ENCODE measurements at places on chromosomes 13 and 19. TPM values are rescaled to one million over a fixed set of nuclear protein-coding genes. Genes with fewer than 3 reads are reported as not detected.
A peak's percentile ranks its signal among the peaks of the same experiment; 100 is the strongest.

DNA sequence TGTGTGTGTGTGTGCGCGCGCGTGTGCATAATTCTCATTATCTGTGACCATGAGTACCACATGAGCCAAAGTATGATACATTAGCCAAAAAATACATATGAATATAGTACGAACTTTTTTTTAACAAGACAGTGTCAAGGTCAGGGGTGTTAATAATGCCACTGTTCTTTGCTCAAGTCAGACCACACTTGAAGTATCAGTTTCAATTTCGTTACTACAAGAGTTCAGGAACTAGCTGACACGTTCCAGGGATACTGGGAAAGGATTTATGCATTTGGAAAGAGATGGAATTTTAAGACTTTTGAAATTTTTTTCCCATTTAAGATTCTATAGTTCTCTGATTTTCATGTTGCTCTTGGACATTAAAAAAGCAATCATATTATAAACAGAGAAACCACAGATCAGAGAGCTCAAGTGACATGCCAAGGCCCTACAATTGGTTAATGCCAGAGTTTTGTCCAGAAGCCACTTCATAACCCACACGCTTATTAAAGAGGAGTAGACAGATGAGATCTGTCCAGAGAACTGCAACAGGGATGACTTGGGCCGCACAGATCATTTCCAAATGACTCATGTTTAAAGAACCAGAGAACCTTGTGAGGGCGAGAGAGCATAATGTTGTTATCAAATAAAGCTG lies 718.8 kb upstream of the SGCG start:
- DNase-seq: peak; percentile 0

DNAJC15 gene
- 70.5 TPM for polyA plus RNA-seq

DNA sequence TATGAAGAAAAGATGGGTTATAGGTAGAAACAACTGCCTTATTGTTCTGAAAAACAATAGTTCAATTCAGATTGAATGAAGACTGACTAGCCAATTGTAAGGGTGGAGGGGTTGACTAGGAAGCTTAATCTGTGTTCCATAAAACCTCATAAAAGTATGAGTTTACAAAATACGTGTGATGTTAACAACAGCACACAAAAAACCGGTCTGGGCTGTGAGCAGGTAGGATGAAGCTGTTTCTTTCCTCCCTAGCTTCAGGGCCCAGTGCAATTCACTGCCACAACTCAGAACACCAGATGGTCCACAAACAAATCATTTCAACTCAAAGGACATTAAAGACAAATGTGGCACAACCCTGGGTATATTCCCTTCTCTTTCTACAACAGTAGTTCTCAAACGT lies 3.2 kb downstream of the OXGR1 start:
- DNase-seq: no peak

- no peak for DNase-seq
These were observed 34.4 kb downstream of the DNAJC15 start for GRCh38 chr13:43057653-43058317.

DCT gene
- not detected for polyA plus RNA-seq

DNA sequence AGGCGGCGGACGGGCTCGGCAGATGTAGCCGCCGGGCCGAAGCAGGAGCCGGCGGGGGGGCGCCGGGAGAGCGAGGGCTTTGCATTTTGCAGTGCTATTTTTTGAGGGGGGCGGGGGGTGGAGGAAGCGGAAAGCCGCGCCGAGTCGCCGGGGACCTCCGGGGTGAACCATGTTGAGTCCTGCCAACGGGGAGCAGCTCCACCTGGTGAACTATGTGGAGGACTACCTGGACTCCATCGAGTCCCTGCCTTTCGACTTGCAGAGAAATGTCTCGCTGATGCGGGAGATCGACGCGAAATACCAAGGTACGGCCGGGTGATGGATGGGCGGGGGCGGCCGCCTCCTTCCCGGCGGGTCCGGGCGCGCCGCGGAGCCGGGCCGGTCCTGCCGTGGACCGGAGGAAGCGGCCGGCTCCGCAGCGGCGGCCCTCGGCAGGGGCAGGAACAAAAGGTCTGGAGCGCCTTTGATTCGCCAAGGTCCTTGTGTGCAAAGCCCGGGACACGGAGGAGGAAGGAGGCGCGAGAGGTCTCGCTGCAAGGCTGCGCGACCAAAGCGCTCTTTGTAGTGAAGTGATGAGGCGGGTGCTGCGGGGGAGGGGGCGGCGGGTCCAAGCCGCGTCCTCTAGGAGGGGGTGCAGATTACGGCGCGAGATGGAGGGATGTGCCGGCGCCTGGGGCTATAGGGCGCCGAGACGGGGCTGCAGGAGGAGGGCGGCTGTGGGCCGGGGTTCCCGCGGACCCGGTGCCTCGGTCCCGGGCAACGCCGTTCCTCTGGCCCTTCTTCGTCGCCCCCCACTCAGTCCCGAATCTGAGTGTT lies 689 bp downstream of the ING1 start:
- DNase-seq: peak; percentile 80

DNA sequence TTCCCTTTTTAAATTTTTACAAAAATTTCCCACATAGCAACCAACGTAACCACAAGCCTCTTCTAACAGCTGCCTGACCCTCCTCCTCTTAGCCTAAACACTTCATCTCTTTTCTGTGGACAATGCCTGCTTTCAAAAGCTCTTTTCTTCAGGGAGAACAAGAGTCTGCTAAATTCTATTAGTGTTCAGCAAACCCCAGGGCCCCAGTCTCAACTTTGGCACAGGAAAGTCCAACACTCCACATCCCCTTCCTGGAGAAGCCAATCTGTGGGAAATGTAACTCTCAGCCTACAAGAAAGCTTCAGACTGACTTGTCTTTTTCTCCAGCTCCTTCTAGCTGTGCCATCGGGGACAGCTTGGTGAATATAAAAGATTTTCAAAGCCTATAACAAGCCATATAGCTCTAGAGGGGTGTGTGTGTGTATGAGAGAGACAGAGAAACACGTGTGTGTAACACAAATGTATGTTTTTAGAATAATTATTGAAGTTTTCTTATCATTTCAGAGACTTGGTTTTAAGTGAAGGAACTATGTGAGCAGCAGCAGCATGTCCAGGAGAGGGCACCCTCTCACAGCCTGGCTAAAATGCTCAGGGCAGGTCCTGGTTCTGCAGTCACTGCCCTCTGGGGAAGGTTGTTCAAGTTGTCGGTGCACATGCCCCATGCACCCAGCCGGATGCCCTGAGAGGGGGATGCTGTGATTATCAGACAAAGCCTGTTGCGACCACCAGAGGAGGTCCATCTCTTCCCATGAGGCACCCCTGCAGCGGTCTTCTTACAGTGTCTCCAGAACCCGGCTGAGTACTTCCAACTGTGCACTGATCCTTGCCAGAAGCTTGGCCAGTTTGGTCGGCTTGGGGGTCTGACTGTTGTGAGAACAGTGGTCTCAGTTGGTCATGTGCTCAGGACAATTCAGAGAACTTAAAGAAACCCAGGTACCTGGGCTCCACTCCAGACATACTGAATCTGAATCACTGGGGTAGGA lies 34.4 kb downstream of the CCDC70 start:
- DNase-seq: peak; percentile 76

- DNase-seq: peak; percentile 100
These were observed 55.4 kb downstream of the SACS start for GRCh38 chr13:23377983-23378632.

- peak; percentile 41 for DNase-seq
These were observed at the start of gene PRR19 for GRCh38 chr19:42301646-42302203. Gene PRR19, plus strand, starts transcription at chr19:42302132. Its CDS starts 7,453 bp downstream, at chr19:42309585.

WDR88 gene
- polyA plus RNA-seq: 0.10 TPM

ADPRHL1 gene
- 1.8 TPM for polyA plus RNA-seq

DNA sequence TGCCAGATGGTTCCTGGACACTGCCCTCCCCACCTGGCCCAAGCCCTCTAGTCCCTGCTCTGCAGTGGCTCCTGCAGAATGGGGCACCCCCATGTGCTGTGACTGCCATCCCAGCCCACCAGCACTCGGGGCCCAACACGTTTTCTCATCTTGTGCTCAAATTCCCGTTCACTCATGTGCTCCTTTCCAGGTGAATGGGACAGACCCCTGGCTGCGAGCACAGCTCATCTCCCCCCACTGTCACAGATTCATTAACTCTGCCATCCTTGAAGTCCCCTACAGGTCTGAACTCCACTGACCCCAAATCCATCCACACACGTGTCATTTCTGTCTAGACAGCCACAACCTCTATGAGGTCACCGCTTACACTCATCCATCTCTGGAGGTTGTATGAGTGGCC lies 23.6 kb downstream of the TUBA3C start:
- no peak for DNase-seq

- DNase-seq: peak; percentile 12
These were observed 28.7 kb downstream of the COMP start for GRCh38 chr19:18762125-18763023.

DNA sequence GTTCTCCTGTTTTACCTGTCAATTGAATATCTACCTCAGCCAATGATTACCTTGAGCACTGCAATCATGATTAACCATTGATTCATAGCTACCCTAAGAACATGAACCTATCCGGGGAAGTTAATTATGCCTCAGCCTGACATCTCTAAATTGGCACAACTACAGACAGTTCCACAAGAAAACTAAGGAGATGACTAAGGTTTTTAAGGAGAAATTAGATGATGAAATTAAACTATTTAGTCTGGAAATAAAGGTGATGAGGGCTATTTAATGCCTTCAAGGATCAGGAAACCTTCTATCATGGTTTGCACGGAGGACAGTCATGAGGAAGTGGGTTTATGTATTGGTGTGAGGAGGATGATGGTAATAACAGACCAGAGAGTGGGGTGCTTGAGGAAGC lies 203.4 kb downstream of the COL4A1 start:
- peak; percentile 52 for DNase-seq
